Stimulated activated CD4-positive, alpha-beta T cell treated with anti-CD3 and anti-CD28 coated beads, Interleukin-1b, Interleukin-23, amount 100 ng/mL, for 24 hours (primary cell): ENCODE measurements at places on chromosomes 1 and 21.

DNA sequence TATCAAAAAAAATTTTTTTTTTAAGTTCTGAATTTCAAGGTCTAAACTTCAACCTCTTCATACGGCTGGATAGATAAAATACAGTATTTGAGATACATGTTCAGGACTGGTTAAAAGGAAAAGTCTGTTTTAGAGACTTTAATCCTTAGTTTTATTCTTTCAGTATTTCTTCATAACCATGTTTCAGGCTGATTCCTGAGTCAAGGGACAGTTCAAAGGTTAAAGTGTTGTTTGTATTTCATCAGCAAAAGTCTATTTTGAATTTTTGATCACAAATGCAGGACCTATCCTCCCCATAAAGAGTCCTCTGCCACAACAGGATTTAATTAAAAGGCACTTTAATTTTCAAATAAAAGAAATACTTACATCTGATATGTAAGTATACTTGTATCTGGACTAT, 53.5 kb downstream of the SELENOF start:
- no peak for DNase-seq

DNA sequence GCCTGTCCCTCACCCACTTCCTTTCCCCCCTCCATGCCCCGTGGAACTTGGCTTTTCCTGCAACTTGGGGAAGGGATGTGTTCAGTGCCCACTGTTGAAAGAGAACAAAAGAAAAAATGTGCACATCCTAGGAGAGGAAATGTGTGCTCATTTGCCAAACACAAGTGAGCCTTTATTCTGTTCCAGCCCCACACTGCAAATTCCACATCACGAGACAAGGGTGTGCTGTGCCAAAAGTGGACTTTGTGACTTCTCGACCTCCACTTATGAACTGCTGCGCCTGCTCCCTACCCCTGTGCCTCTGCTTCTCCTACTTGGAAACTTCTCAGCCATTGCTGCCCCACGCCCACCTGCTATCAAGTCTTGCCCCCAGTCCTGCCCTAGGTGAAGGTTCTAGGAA, 97.0 kb upstream of the GRIK3 start:
- no peak for DNase-seq

- no peak for DNase-seq
Observed at GRCh38 chr1:17375651-17376050, 3.7 kb downstream of the PADI6 start.

DNA sequence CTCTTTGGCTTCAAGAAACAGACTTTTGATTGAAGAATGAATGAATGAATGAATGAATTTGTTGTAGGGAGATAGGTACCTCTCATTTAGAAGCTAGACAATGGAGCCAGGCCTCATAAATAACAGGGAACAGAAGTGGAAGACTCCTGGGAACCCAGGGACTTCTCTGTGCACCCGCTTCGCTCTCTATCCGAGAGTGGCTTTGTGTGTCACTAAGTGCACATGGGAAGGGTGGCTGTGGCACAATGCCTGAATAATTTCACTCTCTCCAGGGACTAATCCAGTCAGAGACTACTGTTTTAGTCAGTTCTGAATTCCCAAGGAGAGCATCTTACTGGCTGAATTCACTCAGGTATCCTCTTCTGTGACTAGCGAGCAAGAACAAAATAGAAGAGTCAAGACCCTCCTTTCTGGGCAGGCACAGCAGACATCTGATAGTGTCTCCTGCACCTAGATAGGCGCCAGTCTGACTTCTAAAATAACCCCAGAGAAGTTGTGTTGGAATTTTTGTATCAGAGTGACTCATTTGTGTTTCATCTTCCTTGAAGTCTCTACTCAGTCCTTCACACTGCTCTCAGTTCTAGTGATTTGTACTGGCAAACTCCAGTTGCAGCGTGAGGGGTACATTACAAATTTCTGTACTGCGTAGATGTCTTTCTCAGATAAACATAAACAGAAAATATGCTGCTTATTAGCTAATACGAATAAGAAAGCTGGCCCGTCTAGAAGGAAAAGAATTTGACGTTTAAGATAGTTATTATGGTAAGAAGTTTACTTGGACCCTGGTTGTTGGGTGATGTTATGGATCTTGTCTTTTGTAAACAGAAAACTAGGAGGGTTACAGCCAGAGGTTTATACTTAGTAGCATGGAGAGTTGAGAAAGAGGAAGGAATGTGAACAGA, 34.0 kb downstream of the BACH1 start:
- DNase-seq, result no peak

DNA sequence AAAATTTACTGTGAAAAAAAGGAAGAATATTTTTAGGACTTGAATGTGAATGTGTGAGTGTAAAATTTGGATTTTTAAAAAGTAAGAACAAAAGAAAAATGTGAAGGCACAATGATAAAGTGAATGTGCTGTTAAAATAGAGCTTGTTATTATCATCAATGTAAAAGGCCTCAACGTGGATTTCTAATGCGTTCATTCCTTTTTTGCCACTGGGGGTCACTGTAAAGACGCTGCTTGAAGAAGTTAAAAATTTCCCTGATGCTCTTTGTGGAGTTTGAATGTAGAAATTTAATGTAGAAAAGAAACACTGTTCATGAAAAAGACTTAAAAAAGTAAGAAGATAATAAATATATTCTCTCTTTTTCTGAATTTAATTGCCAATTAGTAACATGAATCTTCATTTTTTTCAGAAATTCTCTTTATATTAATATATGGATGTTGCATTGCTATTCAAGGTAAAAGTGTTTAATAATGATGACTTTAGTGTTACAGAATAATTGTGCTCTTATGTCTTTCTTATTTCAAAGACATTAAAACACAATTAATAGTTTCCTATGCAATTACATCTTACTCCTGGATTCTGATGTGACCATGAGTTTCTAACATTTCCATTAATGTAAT, 161.5 kb downstream of the DNM3 start:
- no peak for DNase-seq

- no peak for DNase-seq
Observed at GRCh38 chr1:34101151-34101550, 63.9 kb downstream of the CSMD2 start.

- no peak for DNase-seq
Observed at GRCh38 chr1:61570191-61570590, 154.8 kb downstream of the TM2D1 start.

GRCh38 chr1:172278478-172278877, 142.0 kb upstream of the C1orf105 start:
- DNase-seq, result no peak

- DNase-seq, result no peak
Observed at GRCh38 chr1:117658676-117659075, 52.8 kb downstream of the TENT5C start.
